Hindlimb muscle (tissue), 1 donor: ENCODE measurements at places on chromosomes 11 and 22. TPM values are rescaled to one million over a fixed set of nuclear protein-coding genes. Genes with fewer than 3 reads are reported as not detected.
A peak's percentile ranks its signal among the peaks of the same experiment; 100 is the strongest.

FAT3 gene
- polyA plus RNA-seq, result 1.0 TPM

LSP1 gene
- 77.7 TPM for polyA plus RNA-seq

GRCh38 chr11:77479746-77480352 lies 6.0 kb upstream of the PAK1 start:
- no peak for DNase-seq

- no peak for DNase-seq
Observed at GRCh38 chr11:11387622-11388305, 34.7 kb upstream of the CSNK2A3 start.

GRCh38 chr11:74025467-74026166 lies 16.7 kb upstream of the UCP3 start:
- DNase-seq, result no peak

DNA sequence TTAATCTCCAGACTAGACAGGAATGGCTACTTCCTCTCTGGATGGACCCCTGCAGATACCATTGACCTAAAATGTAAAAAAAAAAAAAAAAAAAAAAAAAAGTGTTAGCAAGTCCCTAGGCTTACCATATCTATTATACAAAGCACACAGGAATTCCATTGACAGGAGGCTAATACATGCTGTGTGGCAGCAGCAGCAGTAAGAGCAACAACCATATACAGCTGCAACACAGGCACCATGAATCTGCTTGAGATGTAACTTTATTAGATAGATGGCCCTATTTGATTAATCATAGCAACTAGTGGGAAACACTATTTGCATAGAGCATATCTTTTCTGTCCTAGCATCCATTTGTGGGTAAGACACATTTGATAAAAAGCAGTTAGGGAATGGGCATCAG lies 1447.1 kb downstream of the FAM181B start:
- no peak for DNase-seq

LRP5 gene
- polyA plus RNA-seq, result 55.0 TPM

DNA sequence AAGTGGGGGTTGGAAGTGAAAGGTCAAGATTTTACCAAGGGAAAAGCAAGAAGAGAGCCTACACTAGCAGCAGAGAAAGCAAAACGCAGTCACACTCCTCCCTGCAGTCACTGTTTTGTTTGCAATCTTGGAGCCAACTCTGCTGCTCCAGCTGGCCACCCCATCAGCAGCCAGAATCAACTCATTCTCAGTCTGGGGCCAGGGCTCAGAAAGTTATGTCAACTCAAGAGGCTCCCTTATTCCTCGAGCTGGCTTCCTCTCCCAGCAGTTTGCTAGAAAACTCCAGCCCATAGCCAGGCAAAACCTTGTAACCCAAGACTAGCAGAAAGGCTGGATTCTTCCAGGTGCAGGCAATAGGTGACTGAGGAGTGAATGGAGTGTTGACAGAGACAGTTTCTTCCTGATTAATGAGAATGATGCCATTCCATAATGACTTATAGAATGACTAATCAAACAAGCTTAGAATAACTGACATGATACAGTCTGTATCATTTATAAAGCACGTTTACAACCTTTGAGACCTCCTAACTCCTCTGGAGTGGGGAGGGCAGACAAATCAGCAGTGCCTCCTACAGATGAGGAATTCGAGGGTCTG lies 53.4 kb downstream of the P4HA3 start:
- peak; percentile 88 for DNase-seq

GRCh38 chr11:117818041-117818873 lies 6.3 kb downstream of the FXYD2 start:
- no peak for DNase-seq

GRCh38 chr11:72010529-72011233 lies 12.0 kb downstream of the IL18BP start:
- no peak for DNase-seq

VPREB1 gene
- 0.26 TPM for polyA plus RNA-seq

TNNT3 gene
- 8,959 TPM for polyA plus RNA-seq

KRTAP5-7 gene
- polyA plus RNA-seq, result not detected

DNA sequence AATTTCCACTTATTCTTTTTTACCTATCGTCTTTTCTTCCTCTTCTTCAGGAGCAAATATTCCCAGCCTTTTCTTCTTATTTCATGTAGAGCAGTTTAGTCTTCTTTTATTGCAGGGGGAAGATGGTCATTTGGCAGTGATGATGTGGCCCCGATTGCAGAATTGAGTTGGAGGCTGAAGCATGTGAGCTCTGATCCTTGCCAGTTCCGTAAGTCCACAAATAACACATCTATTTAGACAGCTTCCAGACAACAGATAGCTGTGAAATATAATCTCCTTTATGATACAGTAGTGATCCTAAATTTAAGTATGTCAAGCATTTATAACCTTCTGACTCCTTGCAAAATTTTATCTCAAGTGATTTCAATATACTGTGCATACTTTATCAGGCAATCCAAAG lies 27.5 kb downstream of the REXO2 start:
- no peak for DNase-seq

OSM gene
- 0.17 TPM for polyA plus RNA-seq

GAS2 gene
- polyA plus RNA-seq, result 6.0 TPM

SNX32 gene
- 1.6 TPM for polyA plus RNA-seq

DNA sequence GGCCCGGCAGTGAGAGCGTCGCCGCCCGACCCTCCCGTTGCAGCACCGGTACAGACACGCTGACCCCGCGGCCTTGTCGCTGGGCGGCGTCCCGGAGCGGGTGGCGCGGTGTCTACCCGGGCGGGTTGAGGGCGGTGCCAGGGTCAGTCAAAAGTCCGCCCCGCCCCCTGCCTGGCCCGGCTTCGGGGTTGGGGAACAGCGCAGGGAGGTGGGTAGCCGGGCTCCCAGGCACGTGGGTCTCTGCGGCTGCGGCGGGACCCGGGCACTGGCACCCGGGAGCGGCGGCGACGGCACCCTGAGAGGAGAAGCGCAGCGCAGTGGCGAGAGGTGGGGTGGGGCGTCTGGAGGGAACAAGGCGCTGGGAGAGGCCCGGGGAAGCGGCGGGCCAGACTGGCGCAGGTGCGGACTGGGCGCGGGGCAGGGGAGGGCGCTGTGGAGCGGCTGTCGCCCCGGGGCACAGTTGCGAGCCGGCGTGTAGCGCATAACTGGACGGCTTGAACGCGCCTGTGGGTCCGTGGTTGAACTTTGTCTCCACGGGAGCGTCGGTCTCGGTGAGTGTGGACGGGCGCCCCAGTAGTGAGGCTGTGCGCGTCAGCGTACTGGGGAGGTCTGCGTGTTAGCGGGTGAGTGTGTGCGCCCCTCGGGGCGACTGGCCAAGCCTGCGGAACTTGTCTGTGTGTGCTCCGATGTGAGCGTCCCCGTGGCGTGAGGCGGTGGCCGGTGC lies at the start of gene P2RY2:
P2RY2 (plus strand) TSS at position 176 of the 724 bp plus-strand sequence. CDS start 15,879 bp downstream, outside the sequence.
- no peak for DNase-seq

ROBO4 gene
- polyA plus RNA-seq, result 43.3 TPM

PTPRCAP gene
- polyA plus RNA-seq, result 0.67 TPM

- no peak for DNase-seq
Observed at GRCh38 chr22:32646476-32646875, 155.0 kb upstream of the TIMP3 start.

DNA sequence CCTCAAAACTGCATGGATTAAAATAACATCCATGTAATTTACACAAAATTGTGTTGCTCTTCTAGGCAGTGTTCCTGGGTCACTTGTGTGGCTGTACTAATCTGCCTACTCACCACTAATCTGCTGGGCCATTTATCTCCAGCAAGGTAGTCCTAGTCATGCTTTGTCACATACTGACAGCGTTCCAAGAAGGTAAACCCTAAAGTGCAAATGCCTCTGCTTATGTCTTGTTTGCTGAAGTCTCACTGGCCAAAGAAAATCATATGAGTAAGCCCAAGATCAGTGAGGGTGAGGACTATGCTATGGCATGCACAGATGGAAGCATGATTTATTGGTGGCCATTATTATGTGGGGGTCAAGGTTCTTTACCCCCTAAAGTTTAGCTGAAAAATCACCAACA lies 630.2 kb upstream of the LUZP2 start:
- no peak for DNase-seq

GRCh38 chr11:78630561-78631303 lies 56.1 kb upstream of the NARS2 start:
- no peak for DNase-seq

GRCh38 chr11:24589064-24589463 lies 92.2 kb downstream of the LUZP2 start:
- no peak for DNase-seq

DNA sequence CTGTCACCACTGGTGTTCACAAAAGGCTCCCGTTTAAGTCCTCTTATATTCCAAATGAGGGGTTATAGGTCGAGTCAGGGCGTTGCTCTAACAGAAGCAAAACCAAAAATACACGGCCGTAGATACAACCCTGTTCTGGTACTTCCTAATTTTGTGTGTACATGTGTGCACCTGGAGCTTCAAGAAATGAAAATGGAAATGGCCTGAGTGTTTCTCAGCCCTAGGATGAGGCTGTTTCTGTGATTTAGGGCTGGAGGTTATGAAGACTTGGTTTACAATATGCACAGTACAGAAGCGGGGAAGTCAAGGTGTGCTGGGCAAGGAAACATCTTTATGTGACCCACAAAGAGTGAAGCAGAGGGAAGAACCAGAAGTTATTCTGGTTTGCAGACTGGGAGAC lies 110.4 kb upstream of the OR4B1 start:
- DNase-seq, result no peak

DNA sequence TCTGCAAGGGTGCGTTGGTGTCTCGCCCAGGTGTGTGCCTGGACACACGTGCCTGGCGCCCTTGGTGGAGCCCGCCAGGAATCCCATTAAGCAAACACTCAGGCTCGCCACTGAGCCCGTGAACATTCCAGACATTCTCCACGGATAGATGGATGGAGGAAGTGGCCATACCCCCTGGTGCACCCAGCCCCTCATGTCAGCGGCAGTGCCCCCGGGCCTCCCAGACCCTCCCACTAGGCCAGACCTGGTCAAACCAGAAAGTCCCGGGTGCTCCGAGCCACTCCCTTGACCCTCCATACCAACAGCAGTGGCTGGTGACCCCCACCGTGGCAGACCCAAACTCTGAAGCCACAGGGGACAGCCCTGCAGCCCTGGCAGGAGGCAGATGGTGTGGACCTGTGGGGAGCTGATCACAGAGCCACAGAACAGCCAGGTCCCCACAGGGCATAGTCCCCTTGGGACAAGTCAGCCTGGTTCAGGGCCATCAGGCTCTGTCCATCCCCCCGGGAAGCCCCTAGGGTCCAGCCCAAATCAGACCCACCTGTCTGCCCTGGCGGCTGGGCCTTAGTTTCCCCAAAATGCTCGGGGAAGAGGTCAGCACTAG lies 1.9 kb downstream of the EPS8L2 start:
- DNase-seq, result no peak

- peak; percentile 62 for DNase-seq
Observed at GRCh38 chr11:22079133-22079872, 113.6 kb upstream of the ANO5 start.

POU2AF1 gene
- polyA plus RNA-seq, result 0.19 TPM

GRCh38 chr11:109644152-109644551 lies 222.2 kb downstream of the C11orf87 start:
- no peak for DNase-seq

DNA sequence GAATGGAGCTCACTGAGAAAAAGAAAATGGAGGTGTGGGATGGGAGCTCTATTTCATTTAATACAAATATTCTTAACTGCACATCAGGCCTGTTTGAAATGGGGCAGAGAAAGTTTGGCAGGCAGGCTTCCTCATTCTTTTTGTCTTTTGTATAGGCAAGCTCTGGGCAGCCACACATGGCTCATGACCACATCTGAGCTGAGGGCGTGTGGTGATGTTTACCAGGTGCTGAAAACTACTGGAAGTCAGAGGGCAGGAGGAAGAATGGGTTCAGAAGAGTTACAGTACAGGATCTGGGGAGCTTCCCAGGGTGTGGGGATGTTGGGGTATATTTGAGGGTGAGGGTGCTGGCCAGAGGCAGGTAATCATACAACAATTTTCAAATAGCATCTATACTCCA lies 66.3 kb upstream of the NAV2 start:
- no peak for DNase-seq

PICK1 gene
- 12.8 TPM for polyA plus RNA-seq

MMP27 gene
- polyA plus RNA-seq, result not detected

MAP6 gene
- 15.6 TPM for polyA plus RNA-seq

DNA sequence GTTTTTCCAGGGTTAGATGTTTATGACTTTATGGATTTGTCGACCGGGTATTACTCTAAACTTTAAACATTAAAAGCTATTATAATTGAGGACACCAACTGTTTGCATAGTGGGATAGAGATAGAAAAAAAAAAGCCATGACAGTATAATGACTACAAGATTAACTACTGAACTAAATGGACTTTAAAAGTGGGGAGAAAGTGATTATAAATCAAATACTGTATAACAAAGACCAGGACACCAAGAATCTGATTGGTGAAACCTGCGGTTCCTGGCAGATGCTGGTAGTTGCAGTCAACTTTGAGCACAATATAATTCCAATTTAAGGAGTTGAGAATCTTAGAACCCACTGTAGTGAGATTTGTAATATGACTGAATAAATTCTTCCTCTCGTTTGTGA lies 2.5 kb downstream of the CRKL start:
- no peak for DNase-seq

GPR83 gene
- polyA plus RNA-seq, result 0.18 TPM

DNA sequence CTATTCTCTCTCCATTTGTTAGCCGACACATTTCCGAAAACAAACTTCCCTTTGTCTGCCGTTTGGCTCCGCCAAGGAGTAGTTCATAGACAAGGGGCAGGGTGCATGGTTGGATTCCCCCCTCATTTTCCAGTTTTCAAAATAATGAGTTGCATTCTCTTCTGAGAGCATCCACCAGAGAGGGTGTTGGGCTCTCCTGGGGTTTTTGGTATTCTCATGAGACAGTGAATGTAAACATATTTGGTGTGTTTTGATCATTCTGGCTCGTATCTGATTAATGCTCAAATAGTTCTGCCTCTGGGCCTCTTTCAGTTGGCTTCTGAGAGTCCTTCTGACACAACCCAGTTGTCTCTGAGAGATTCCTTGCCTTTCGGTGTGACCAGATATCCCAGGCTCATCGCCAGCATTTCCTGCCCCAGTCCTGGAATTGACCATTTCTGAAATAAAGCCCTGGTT lies 21.7 kb downstream of the GRAMD4 start:
- DNase-seq, result no peak

GRCh38 chr22:16808744-16809143 lies 16.5 kb downstream of the XKR3 start:
- no peak for DNase-seq

DNA sequence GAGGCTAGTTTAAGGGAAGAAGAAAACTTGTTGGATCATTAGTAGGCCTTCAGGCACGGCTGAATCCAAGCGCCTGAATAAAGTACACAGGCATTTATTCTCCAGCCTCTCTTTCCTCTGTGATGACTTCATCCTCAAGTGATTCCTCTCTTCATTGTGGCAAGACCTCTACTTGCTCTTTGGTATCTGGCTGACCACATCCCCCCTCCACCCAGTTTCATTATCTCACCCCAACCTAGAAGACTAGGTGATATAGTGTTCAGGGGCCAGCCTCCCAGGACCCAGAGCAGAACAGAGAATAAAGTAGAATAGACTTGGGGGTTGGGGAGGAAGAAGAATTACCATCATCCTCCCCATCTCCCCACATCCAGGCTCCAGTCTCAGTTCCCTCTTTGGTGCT lies 189.3 kb downstream of the MIAT start:
- no peak for DNase-seq

SLC15A3 gene
- 27.9 TPM for polyA plus RNA-seq
